ENCODE measurements at places on chromosomes 5 and 9.

DNA sequence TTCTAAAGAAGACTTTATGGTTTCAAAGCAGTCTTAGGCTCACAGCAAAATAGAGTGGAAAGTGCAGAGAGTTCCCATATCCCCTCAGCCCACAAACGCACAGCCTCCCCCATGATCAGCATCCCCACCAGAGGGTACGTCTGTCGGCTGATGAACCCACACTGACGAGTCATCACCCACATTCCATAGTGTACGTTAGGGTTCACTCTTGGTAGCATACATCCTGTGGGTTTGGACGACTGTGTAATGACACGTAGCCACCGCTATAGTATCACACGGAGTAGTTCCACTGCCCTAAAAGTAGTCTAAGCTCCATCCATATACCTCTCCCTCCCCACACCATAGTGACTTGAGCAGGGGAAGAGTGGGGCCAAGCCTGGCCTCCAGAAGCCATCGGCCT lies 135.7 kb upstream of the PHYKPL start:
- DNase-seq: no peak

DNA sequence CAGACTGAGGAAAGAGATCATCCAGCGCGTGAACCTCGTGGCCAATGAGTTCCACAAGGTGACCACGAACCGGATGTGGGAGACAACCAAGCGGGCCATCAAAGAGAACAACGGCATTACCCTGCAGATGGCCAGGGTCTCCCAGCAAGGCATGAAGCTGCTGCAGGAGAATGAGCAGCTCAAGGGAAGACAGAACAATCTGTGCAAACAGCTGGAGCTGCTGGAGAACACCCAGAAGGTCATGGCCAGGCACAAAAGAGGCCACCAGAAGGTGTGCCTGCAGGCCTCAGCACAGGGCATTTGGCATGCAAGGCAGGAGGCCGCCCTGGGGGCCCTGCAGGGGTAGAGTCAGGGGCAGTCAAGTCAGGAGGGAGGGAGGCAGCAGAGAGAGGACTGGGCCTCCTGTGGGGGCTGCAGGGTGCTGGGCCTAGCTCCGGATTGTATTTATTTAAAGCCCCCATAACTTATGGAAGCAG lies 4.2 kb downstream of the PTRH1 start:
- DNase-seq: peak; percentile 70

DNA sequence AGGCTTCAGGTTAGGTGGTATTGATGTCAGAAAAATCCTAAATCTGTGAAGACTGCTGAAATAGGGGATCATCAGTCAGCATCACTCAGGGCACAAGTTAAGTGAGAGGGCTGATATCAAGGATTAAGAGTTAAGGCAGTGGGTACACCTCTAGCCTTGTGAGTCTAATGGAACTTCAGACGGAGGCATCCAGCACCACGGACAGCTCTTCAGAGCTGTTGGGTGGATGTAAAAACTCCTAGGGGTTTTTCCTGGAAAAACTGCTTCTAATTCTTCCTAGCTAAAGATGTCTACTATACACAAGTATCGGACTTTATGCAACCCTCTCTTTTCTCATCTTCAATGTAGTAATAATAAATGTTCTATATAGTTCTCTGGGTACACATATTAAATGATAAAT lies 165.9 kb downstream of the SH3GL2 start:
- DNase-seq: no peak

- no peak for DNase-seq
Observed at GRCh38 chr5:149724130-149724840, 5.8 kb upstream of the PPARGC1B start.

GRCh38 chr5:127367029-127367428 lies 76.4 kb downstream of the MEGF10 start:
- no peak for DNase-seq

GRCh38 chr9:136935651-136936050 lies 8.9 kb downstream of the FBXW5 start:
- DNase-seq: no peak

DNA sequence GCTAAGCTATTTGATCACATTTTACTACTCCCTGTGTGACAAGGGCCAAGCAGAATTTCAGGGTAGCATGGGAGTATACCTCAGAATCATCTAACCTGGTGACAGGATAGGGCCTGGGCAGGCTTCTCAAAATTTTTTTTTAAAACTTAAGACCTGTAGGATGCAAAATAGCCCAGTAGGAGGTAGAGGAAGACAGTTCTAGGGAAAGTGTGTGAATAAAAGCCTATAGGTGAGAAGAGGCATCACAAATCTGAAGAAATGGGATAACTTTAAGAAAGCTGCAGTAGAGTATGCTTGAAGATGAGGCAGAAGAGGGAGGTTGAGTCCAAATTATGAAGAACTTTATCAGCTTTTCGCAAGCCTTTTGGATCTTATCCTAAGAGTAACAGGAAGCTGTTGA lies 32.3 kb downstream of the CNTRL start:
- DNase-seq: peak; percentile 65

GRCh38 chr5:87746891-87747377 lies 334.2 kb upstream of the CCNH start:
- no peak for DNase-seq

GRCh38 chr5:116248432-116248831 lies 163.6 kb downstream of the COMMD10 start:
- DNase-seq: no peak

GRCh38 chr5:37951946-37952721 lies 112.3 kb upstream of the GDNF start:
- DNase-seq: no peak

- DNase-seq: no peak
Observed at GRCh38 chr9:31323726-31324444, 1060.6 kb upstream of the ACO1 start.

GRCh38 chr9:28707616-28708015 lies 1134.3 kb upstream of the C9orf72 start:
- no peak for DNase-seq

DNA sequence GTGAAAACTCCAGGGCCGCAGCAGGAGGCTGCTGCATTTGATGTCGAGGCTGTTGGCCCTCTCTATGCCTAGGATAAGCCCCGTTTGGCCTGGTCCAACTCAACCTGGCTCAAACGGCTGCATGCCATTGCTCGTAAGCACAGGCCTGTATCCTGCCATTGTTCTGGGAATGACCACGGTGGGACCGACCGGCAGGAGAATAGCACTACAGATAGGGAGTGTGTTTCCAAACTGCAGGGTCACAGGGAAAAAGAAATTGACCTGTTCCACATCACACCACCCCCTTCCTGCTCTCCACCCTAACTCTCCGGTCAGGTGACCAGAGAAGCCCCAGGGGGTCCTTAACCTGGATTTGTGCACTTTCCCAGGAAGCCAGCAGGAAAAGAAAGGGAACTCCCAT lies 278.7 kb upstream of the KLF4 start:
- DNase-seq: no peak

GRCh38 chr5:172162987-172163343 lies 25.1 kb downstream of the STK10 start:
- DNase-seq: no peak

GRCh38 chr9:33289936-33290246 lies 425 bp upstream of the NFX1 start:
- no peak for DNase-seq

GRCh38 chr5:177302354-177303110 lies 987 bp downstream of the RAB24 start:
- no peak for DNase-seq

- peak; percentile 40 for DNase-seq
Observed at GRCh38 chr5:52709167-52709925, 78.4 kb upstream of the ITGA1 start.

- no peak for DNase-seq
Observed at GRCh38 chr5:158715592-158715991, 384.1 kb downstream of the EBF1 start.

DNA sequence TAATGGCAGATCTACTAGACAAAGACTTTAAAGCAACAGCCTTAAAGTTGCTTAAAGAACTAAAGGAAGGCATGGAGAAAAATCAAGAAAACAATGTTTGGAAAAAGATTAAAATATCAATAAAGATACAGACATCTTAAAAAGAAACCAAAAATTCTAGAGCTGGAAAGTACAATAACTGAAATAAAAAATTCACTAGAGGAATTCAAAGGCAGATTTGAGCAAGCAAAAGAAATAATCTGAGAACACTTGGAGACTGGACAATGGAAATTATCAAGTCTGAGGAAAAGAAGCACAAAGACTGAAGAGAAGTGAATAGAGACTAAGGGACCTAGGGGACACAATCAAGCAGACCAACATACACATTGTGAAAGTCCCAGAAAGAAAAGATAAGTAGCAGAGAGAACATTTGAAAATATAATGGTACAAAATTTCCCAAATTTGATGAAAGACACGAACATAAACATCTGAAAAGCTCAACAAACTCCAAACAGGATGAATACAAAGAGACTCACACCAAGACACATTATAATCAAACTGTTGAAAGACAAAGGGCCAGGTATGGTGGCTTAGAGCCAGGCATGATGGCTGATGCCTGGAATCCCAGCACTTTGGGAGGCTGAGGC lies 26.3 kb downstream of the SIL1 start:
- DNase-seq: peak; percentile 27

GRCh38 chr9:100591139-100591538 lies 13.3 kb downstream of the CAVIN4 start:
- no peak for DNase-seq

GRCh38 chr5:156359476-156359875 lies 32.5 kb downstream of the SGCD start:
- DNase-seq: no peak

DNA sequence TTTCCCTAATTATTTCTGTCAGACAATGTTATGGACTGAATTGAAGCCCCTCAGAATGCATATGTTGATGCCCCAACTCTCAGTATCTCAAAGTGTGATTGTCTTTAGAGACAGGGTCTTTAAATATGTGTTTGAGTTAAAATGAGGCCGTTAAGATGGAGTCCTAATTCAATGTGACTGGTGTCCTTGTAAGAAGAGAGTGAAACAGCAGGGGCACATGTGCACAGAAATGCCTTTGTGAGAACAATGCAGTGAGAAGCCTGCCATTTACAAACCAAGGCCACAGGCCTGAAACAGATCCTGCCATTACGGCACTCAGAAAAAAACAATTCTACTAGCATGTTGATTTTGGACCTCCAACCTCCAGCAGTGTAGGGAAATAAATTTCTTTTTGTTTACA lies 483.0 kb upstream of the DMAC1 start:
- DNase-seq: no peak

GRCh38 chr9:27535701-27536118 lies 6.1 kb upstream of the MOB3B start:
- peak; percentile 69 for DNase-seq

DNA sequence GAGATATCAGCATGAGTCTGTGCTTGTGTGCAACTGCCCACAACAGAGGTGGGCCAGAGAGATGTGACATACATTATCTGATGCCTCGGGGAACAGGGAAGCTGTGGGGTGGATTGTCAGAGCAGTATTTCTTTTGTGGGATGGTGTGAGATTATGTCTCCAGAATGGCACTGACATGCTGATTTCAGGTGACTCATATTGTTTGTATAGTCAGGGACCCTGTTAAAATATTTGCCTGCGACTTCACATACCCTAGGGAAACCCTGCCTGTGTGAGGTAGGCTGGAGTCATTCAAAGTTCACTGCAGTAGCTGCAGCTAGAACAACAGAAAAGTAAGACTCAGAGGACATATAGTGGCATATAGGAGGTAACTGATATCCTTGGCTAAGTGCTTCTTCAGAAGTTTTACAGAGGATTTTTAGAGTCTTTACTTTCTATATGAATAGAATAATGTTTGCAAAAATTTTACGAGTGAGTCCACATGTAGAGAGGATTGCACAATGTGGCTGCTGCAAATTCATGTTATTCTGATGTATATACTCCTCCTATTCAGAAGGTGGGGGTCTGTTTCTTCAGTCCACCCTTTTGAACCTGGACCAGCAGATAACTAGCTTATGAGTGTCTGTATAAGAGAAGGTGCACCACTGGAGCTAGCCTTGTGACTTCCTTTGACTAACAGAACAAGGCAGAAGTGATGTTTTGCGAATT lies 89.3 kb downstream of the MACIR start:
- DNase-seq: no peak

GRCh38 chr9:114371973-114372917 lies 15.5 kb downstream of the AKNA start:
- DNase-seq: peak; percentile 77

- peak; percentile 46 for DNase-seq
Observed at GRCh38 chr9:135478829-135479468, 633 bp upstream of the PPP1R26 start.

DNA sequence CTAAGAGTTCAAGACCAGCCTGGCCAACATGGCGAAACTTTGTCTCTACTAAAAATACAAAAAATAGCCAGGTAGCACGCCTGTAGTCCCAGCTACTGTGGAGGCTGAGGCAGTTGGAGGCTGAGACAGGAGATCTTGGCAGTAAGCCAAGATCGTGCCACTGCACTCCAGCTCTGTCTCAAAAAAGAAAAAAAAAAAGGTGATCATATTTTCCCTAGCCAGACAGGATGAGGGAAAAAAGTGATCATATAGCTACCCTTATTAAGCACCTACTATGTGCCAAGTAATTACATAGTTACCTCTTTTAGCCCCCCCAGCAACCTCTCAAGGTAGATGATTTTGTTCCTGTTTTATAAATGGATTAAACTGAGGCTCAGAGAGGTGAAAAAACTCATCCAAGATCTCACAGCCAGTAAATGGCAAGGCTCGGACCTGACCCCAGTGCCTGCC lies 18.1 kb upstream of the RPL26L1 start:
- no peak for DNase-seq

- peak; percentile 57 for DNase-seq
Observed at GRCh38 chr9:109880276-109881169, 100.5 kb downstream of the PALM2AKAP2 start.

DNA sequence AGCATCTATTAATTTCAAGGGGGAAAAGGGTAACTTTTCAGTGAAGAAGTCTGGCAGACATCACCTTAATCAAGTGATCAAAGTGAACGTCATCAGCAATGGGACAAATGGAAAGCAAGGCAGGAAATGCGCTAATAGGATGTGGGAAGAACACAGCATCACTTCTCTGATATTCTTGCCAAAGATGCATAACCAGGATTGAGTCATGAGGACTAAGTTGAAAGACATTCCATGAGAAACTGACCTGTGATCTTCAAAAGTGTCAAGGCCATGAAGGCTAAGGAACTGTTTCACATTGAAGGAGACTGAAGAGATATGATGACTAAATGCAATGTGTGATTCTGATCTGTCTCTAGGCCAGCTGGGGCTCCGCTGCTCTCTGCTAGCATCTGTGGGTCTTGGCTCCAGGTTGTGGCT lies 92.9 kb downstream of the NDFIP1 start:
- DNase-seq: no peak

- DNase-seq: no peak
Observed at GRCh38 chr9:85151162-85151561, 481.6 kb downstream of the NTRK2 start.

DNA sequence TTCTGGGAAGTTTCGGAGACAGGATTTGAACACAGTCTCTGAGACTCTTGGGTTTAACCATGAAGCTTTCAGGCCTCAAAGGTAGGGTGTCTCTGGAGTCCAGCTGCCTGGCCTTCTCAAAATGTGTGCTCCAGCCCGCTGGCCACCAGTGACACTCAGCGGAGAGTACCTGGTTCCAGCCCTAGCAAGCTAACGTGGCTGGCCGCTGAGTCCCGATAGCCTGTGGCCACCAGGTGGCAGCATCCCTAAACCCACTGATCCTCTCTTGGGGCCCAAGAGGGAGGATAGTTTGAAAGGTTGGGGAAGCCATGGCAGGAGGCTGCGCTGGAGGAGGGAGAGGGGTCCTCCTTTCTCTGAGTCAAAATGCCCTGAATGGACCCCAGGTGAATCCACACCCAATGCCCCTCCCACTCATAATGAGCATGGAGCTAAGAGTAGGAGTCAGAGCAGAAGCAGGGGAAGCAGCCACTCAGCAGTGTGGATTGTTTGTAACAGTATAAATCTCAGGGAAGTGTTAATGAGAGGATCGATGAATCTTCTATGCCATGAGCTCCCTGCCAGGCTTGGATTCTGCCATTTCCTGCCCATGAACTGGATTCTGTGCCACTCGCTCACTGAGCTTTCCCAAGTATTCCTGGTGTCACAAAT lies 5.4 kb upstream of the TIFAB start:
- DNase-seq: peak; percentile 84
